ENCODE measurements at places on chromosomes 13 and 19.
A peak's percentile ranks its signal among the peaks of the same experiment; 100 is the strongest.

DNA sequence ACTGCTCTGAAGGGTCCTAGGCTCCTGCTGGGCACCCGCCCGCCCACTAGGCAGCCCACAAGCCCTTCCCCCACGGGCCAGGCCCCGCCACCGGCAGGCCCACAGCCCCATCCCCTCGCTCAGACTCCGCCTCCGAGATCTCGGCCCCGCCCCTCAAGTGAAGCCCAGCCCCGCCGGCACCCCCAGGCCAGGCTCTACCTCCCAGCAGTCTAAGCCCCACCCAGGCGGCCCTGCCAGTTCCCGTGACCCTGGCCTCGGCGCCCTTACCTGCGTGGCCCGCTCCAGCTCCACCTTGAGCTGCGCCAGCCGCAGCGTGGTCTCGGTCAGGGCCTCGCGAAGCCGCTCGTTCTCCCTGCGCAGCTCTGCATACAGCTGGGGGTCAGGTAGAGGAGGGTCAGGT lies 16.3 kb downstream of the EPS8L1 start:
- DNase-seq, result no peak

DNA sequence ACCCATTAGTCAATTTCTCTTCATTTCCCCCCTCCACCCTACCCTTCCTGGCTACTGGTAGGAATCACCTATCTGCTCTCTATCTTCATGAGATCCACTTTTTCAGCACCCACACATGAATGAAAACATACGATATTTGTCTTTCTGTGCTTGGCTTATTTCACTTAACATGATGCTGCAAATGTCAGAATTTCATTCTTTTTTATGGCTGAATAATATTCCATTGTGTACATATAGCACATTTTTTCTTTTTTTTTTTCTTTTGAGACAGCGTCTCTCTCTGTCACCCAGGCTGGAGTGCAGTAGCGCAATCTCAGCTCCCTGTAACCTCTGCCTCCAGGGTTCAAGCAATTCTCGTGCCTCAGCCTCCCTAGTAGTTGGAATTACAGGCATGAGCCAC lies 9.9 kb upstream of the CALM3 start:
- no peak for DNase-seq

DNA sequence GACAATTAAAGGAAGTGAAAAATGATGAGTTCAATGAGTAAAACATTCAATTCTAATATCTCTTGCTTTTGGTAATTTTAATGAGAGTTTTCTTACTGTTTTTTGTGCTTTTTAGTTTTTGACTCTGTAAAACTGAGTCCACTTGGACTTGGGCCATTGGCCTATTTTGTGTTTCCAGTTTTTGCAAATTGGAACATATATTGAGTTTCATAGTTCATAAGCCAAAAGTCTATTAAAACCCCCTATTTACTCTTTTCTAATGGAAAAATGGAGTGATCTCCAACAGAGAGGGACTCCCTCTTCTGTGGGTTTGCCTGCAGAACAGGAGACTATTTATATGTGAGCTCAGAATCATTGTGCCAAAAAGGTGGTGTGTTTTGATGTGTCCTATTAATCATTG lies 219.7 kb upstream of the SPRY2 start:
- no peak for DNase-seq

GRCh38 chr19:40533508-40533907 lies 43.2 kb upstream of the SHKBP1 start:
- no peak for DNase-seq

- DNase-seq, result no peak
Measured at GRCh38 chr19:49592486-49593232, 1.7 kb downstream of the PRR12 start.

- DNase-seq, result peak; percentile 93
Measured at GRCh38 chr19:38361633-38362075, 12.7 kb upstream of the PSMD8 start.

DNA sequence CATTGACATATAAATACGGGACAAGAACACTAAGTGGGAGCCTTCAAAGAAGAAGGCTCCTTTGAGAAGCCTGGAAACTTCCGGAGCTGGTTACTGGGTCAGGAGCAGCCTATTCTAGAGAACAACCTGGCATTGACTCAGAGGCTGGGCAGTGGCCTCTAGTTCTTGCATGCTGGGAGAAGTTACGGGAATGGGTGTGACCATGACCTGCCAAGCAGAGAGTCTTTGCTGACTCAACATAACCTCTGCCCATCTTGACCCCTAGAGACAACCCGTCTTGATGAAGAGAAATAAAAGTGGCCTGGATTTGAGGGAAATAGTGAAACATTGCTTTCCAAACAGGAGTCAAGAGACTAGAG lies 21.0 kb downstream of the STARD13 start:
- DNase-seq, result no peak

GRCh38 chr13:72317346-72318109 lies 409.9 kb downstream of the MZT1 start:
- DNase-seq, result no peak

DNA sequence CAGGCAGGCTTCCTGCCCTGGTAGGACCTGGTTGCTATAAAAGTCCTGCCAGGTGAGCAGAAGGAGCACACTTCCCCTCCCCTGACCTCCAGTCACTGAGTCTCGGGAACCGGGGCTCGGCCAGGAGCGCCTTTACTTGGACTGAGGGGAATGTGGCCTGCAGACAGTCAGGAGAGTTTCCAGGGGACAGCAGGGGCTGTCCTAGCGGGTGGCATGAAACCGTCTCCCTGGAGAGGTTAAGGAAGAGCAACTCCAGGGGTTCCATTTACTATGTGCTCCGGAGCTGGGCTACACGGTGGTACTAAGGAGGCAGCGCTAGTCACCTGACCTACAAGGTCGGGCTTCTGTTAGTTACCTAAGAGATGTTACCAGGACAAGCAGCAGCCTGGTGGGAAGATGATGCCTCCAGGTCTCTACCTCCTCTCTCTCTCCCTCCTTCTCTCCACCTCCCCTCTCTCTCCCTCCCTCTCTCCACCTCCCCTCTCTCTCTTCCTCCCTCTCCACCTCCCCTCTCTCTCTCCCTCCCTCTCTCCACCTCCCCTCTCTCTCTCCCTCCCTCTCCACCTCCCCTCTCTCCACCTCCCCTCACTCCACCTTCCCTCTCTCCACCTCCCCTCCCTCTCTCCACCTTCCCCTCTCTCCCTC lies 4.1 kb upstream of the CNOT3 start:
- peak; percentile 73 for DNase-seq

DNA sequence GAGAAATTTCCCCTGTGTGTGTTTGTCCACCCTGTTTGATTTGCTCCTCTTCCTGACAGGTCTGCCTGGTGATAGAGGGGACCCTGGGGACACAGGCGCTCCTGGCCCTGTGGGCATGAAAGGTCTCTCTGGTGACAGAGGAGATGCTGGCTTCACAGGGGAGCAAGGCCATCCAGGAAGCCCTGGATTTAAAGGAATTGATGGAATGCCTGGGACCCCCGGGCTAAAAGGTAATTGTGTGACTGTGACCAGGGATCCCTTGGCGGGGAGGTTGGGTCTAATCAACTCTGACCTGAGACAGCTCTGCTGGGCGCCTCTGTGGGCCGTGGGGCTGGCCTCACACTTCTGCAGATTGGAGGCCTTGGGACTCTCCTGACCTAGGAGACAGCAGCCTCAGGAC lies 81.4 kb downstream of the RAB20 start:
- no peak for DNase-seq
